ENCODE measurements at places on chromosomes 3 and 15. TPM values are rescaled to one million over a fixed set of nuclear protein-coding genes. Genes with fewer than 3 reads are reported as not detected.
A peak's percentile ranks its signal among the peaks of the same experiment; 100 is the strongest.

- peak; percentile 8 for DNase-seq
These were observed 60.2 kb downstream of the IL16 start for GRCh38 chr15:81256916-81257315.

- no peak for DNase-seq
These were observed 1.8 kb downstream of the ARHGEF26 start for GRCh38 chr3:154122912-154123559.

HACL1 gene
- total RNA-seq = 35.8 TPM

EBLN2 gene
- 0.41 TPM for total RNA-seq

DNAH1 gene
- total RNA-seq = 3.1 TPM

All from A172 (cell line).